Left renal cortex interstitium (tissue), 4 donors: ENCODE measurements at places on chromosomes 6 and 20. TPM values are rescaled to one million over a fixed set of nuclear protein-coding genes. Genes with fewer than 3 reads are reported as not detected.

- no peak for DNase-seq
Observed at GRCh38 chr6:6678185-6678671, 89.7 kb downstream of the LY86 start.

- DNase-seq: no peak
Observed at GRCh38 chr20:52105442-52106422, 85.8 kb downstream of the ZFP64 start.

GRCh38 chr6:25024821-25025220 lies 89.1 kb upstream of the RIPOR2 start:
- DNase-seq: no peak

DNA sequence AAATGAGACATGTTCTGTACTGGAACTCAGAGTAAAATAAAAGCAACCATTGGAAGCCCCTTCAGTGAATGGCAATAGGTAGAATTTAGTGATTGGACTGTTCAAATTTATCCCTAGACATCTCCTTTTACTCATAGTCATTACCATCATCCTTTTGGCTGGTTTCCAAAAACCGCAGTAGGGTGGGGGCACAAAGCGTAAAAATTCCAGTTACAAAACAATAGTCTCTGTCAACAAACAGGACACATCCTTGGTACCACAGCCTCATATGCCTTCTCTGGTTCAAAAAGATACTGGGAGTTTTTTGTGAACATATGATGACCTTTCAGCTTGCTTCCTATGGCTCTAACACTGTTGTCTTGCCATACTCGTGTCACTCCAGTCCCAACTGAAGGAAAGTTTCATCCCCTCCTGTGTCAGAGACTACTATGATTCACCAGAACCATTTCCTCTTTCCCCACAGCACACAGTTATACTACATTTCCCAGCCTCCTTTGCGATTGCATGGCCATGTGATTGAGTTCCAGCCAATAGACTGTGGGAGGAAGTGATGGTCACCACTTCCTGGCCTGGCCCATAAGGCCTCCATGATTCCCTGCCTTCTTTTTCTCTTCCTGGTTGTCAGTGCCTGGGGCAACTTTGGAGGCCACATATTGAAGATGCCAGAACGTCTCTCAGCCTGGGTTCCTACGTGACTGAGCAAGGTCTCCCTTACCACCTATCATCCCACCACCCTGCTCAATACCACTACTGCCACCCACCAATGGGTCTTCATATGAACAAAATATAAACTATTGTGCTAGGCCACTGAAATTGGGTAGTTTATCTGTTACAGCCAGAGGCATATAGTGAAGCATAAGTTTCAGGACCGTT lies 162.4 kb downstream of the ID4 start:
- no peak for DNase-seq

GRCh38 chr20:61833807-61834610 lies 231.7 kb downstream of the TAF4 start:
- no peak for DNase-seq

- DNase-seq: no peak
Observed at GRCh38 chr6:143368426-143368825, 82.1 kb downstream of the ADAT2 start.

GRCh38 chr6:15296249-15296648 lies 50.4 kb downstream of the JARID2 start:
- no peak for DNase-seq

- no peak for DNase-seq
Observed at GRCh38 chr6:160104821-160105517, 16.6 kb upstream of the SLC22A1 start.

DNA sequence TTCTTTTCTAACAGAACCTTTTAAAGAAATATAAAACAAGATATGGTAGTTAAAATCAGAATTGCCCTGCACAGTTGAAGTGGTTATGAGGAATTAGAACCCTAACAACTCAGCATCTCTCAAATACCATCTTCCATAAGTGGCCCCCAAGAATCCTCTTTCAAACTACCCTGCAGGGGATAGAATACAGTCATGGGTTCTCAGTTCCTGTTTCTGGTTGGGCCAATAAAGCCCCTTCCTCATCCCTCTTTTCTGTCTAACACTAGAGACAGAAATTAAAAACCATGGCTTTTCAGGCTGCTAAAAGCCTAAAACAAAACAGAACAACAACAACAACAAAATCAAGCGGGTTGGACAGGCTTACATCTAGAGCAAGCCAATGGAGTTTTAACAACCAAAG lies 6.7 kb upstream of the LCA5 start:
- no peak for DNase-seq

- no peak for DNase-seq
Observed at GRCh38 chr6:110226261-110226660, 46.0 kb downstream of the CDC40 start.

DNA sequence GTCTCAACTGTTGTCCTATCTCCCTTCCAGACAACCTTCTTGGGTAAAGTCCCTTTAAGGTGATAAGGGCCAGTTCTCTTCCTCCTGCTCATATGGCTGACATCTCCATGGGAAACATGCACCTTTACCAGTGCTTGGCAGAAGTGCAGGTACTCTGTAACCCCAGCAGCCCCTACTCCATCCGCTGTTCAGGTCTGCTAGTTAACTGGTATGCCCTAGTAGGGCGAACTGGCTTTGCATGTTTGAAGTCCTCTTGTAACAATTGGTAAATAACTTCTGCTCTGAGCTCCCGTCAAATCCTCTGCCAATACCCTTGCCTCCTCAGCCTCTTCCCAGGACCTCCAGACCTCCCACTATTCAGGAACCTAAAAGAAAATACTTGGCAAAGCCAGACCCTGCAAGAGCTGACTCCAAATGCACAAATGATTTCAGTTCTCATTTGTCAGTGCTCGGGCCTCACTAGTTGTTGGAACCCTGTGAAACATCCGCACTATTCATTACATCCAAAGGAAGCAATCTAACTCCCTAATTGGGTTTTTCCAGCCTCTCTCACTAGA lies 703.7 kb downstream of the MAFB start:
- no peak for DNase-seq

GRCh38 chr6:110216140-110216539 lies 35.9 kb downstream of the CDC40 start:
- DNase-seq: no peak

DNA sequence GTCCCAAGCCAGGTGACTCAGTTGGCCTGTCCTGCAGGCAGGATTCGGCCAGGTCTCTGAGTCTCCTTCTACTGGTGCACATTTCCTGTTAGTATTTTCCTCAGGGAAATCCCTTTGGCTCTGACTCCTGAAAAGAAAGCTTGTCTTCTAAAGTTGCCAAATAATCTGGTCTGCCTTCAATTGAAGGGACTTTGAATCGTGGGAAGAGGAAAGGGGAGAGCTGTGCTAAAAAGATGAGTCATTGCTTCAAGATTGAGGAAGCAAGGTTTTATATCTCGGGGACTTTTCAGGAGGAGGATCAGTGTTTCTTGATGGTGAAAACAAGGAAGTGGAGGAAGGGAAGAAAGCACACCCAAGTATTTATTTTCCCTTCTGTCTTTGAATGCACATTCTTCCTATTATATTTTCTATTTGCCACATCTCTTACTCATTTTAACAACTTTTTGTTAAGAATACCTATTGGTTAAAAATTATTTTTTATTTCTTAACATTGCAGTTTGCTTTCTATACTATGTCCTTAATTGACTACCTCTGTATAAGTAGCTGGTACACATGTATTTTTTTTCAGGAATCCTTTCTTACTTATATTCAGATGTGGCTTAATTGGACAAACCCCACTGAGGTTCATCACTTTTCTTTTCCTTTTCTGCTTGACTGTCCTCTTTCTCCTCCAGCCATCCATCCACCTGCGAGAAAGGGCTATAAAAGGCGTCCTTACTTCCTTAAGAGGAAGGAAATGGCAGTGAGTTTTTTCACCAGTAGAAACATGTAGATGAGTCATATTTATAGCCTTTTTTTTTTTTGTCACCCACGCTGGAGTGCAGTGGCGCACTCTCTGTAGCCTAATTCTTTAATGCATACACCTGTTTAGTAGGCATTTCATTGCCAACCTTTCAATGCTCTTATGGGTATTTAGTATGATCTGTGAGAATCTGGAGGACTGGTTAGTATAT lies 15.0 kb upstream of the IFNGR1 start:
- DNase-seq: no peak

- no peak for DNase-seq
Observed at GRCh38 chr6:18693881-18694280, 306.7 kb downstream of the RNF144B start.

- DNase-seq: no peak
Observed at GRCh38 chr20:21936720-21937380, 231.4 kb downstream of the PAX1 start.

DNA sequence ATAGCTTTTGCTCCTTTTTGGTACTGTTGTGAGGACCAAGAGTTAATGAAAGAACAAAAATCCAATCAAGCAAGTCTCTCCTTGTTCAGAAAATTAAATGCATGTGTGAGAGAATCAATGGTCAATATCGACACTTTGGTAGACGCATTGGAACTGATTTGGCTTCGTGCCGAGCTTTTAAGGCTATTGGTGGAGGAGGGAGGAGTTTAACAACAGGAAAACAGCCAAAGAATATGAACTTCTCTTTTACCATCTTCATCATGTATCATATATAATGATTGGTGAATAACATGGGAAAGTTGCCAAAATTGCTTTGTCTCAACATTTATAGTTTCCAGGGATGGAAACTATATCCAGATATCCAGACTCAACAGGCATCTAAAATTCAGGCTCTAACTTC lies 266.5 kb upstream of the CITED2 start:
- no peak for DNase-seq

DNA sequence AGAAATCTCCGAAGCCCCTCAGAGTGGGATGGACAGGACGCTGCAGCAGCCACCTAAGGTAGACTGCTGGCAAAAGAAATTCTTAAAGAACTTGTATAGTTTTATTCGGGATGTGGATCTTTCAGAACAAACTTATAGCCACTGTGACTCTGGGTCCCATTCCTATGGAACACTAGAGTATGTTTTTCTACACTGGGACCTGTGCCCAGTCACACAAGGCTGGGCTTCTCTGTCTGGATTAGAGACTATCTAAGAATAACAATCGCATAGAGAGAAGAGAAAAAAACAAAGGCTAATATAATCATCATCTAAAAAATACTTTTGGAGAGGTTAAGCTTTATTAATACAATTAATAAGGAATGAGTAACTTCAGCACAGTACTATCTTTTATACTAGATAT lies 28.9 kb downstream of the RMND1 start:
- DNase-seq: no peak

- no peak for DNase-seq
Observed at GRCh38 chr20:21389368-21389767, 8.0 kb downstream of the NKX2-4 start.

DNA sequence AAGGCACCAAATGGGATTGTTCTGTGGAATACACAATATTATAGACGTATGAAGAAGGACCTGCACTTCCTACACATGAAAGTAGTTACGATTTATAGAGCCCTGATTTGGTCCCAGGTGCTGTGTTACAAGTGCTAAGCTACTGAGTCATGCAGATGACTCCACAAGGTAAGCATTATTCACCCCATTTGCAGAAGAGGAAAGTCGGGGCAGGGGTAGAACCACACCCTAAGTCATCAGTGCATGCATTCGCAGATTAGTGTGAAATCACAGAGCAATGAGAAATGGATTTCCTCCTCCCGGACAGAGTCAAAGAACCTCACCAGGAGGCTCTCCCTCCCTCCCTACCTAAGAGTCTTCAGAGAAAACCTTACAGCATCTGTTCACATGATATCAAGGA lies 279.5 kb downstream of the LRFN2 start:
- no peak for DNase-seq

DNA sequence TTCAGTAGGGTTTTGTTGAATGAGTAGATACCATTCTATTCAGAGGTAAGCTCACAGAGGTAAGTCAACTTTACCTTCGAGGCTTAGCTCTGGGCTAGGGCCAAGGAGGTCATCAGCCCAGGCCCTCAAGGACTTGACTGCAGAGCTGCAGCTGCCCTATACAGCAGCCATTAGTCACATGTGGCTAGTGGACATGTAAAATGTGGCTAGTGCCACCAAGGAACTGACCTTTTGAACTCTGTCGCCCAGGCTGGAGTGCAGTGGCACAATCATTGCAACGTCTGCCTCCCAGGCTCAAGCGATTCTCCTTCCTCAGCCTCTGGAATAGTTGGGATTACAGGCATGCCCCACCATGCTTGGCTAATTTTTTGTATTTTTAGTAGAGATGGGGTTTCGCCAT lies 47.9 kb upstream of the EPB41L1 start:
- DNase-seq: no peak

ASF1A gene
- polyA plus RNA-seq: 36.5 TPM

TPD52L2 gene
- polyA plus RNA-seq: 94.7 TPM

PTP4A1 gene
- 44.4 TPM for polyA plus RNA-seq

MYCT1 gene
- 15.9 TPM for polyA plus RNA-seq

BANF2 gene
- polyA plus RNA-seq: not detected

CENPW gene
- polyA plus RNA-seq: 25.9 TPM

TFAP2C gene
- polyA plus RNA-seq: 1.2 TPM

TBXT gene
- polyA plus RNA-seq: not detected

PNLDC1 gene
- polyA plus RNA-seq: 0.99 TPM

ULBP2 gene
- 0.47 TPM for polyA plus RNA-seq

SLCO4A1 gene
- 1.8 TPM for polyA plus RNA-seq

PAK5 gene
- polyA plus RNA-seq: 0.52 TPM
